GM19239 (cell line): ENCODE measurements at places on chromosomes 16 and 17.

GRCh38 chr16:71645450-71645849, 19.5 kb downstream of the MARVELD3 start:
- DNase-seq = no peak

DNA sequence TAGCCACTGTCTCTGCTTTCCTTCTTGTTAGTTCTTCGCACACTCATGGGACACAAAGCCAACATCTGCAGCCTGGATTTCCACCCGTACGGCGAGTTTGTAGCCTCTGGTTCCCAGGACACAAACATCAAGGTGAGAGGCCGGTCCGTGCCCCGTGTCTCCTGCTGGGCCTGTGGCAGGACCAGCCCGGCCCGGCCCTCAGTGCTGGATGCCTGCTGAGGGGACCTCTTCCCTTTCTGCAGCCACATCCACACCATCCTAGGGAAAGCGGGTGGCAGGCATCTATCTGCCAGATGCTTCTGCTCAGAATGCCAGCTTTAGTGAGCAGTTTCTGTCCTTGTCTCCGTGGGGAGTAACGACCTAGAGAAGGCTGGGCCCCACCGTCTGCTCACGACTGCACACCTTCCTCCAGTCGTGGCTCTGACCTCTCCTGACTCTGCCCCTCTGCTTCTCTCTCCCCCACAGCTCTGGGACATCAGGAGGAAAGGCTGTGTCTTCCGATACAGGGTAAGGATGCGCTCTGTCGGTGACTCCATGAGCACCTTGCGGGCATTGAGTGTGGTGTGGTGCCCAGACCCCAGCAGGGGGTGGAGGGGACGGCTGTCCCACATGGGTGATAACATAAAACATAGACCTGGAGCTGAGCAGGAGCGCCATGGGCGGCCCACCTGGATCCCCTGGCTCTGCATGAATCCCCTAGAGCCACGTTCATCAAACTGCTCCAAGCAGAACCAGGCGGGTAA, 15.4 kb downstream of the KATNB1 start:
- no peak for DNase-seq

GRCh38 chr16:85302848-85303353, 190.6 kb upstream of the CIBAR2 start:
- no peak for DNase-seq

DNA sequence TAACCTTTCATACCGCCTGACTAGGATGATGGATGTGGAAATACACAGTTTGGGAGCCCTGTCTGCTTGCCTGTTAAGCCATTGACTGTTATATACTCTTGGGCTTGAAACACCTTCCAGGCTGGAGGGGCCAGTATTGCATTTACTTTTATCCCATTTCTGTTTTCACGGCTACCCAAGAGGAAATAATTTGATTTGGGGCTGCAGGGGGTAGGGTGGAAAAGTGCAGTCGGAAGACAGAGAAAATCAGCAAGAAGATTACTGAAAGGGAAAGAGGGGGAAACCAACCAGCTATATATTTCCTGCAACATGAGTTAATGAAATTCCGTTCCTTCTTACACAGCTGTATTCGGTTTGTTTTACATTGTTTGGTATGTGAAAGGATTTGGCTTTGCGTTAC, 202.5 kb downstream of the CDH13 start:
- DNase-seq = no peak

DNA sequence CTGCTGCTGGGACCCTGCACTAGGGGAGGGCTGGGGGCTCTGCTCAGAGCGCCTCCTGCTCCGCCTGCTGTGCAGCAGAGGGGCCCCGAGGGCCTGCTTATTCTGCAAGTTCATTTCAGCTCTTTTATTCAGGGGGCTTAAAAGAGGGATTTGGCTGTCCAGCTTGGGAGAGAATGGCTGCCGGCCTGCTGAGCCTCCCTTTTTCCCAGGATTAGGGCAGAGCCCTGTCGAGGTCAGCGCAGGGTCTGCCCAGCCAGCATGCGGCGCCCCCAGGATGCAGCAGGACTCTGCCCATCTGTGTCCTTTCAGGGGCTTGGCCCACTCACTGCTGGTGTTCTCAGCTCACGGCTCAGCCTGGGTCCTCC, 1.1 kb downstream of the SMIM5 start:
- no peak for DNase-seq

DNA sequence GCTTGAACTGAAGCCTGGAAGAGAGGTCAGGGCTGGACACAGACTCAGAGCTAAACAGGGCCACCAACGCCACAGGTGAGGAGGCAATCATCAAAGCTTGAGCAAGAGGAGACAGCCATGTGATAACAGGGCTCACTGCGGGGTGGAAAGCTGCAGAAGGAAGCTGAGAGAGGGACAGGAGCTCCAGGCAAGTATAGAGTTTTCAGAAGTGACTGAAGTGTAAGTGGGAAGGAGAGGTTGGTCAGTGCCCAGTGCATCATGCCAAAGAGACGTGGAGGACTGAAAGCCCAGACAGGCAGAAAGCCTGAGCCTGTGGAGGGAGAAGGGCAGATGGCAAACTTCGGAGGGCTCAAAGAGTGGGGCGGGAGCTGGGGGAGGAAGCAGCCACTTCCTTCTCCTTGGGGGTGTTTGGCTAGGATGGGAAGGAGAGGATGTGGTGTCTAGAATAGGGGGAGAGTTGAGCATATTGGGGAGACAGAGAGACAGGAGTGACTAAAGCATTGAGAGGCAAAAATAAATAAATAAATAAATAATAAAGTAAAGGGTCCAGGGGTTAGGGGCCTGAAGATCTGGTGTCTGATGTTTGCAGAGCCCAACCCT, 2.6 kb downstream of the KIFC3 start:
- no peak for DNase-seq
